ENCODE measurements at places on chromosomes 2 and 18.

DNA sequence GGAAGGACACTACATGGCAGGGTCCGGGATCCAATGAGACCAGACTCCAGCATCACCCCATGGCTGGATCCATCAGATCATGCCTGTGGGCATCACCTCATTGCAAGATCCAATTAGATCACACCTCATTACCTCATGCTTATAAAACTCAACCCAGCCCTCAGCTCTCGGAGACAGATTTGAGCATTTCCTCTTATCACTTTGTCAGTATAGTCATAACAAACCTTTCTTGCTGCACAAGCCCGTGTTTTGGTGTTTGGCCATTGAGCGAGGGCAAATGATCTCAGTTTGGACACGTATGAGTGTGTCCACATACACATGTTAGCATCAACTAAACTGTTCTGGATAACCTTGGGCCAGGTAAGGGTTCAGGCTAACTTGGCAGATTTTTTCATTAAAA lies 58.8 kb downstream of the CCDC195 start:
- DNase-seq: no peak

DNA sequence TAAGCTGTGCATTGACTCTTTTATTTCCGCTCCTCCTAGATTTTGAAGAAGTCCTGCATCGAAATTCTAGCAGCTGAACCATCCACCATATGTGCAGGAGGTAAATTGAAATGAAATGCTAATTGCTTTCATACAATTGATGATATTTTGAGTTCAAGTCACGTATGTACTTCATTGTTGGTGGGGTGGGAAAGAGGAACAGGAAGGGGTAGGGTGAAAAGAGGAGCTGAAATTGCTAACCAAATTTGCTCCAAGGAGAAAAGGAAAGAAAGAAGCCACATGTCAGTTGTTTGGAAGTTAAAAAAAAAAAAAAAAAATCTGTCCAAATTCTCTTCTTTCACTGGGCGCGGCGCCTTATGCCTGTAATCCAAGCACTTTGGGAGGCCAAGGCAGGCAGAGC lies 77.8 kb downstream of the ANTXR1 start:
- no peak for DNase-seq

- DNase-seq: no peak
Measured at GRCh38 chr2:84886791-84887190, 5.9 kb upstream of the TRABD2A start.

DNA sequence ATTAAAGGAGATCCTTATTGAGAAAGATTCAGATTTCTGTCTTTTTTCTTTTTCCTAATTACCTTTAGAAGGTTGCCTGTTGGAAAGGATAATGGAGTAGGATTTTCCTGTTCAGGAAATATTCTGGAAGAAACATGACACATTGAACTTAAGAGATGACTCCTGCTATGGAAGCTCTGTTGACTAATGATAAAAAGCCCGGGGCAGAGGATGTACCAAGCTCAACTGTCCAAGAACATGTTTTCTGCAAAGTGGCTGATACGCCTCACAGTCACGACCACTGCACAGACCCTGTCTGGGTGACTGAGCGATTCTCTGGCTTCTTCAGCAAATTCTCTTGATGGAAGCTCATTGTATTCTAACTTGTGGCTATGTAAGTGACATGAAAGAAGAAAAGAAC lies 86.2 kb upstream of the THOC1 start:
- DNase-seq: no peak

- DNase-seq: no peak
Measured at GRCh38 chr2:36702781-36703180, 6.3 kb downstream of the VIT start.

- DNase-seq: no peak
Measured at GRCh38 chr2:111986116-111986900, 68.8 kb upstream of the TMEM87B start.

DNA sequence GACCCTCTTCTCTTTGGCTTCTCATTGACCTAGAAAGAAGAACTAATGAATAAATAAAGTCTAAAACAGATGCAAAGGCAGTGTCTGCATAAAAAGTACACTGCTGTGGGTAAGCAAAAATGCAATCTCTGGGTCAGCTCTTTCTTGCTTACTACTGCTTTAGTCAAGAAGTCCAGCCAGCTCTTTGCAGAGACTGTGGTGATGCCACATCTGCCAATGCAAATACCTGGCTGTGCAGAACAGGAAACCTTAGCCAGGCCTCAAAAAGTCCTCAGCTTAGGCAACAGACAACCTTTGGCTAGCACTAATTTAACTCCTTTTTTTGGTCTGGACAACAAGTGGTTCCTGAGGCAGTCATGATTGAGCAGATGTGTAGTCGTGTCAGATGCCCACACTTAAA lies 73.6 kb upstream of the RND3 start:
- DNase-seq: no peak

DNA sequence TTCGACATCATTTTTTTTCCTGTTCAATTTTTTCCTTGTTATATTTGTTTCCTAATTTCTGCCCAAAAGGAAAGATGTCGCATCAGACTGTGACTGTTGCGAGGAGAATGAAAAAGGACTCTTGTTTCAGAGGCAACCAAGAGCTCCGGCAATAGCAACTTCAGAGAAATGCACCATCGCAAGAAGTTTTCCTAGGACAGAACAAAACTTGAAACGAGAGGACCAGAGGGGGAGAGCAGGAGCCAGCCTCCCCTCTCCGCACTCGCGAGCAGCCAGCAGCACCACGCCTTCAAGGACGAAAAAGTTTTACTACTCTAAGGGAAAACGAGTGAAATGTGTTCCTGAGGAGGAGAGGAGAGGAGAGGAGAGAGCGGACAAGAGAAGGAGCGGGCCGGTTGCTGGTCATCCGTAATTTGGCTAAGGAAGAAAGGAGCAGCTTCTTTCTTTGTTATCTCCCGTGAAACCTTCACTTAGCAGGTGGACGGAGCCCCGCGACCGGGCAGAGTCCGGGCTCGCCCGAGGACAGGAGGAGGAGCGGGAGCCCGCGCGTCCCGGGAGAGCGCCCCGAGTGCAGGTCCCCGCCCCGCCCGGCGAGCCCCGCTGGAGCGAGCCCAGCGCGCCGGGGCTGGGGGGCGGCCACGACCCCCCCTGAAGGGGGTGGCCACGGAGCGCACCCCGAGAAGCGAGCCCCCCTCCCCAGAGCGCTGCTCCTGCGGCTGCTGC lies 744 bp downstream of the POU3F3 start:
- no peak for DNase-seq

Measured in occipital lobe (tissue), 3 donors.